ENCODE measurements at places on chromosomes 16 and 17. TPM values are rescaled to one million over a fixed set of nuclear protein-coding genes. Genes with fewer than 3 reads are reported as not detected.

RNF222 gene
- total RNA-seq = not detected

CACNB1 gene
- 19.2 TPM for total RNA-seq

WDR59 gene
- total RNA-seq = 134 TPM

RHBDF2 gene
- total RNA-seq = 21.5 TPM

KCNH4 gene
- total RNA-seq = 0.18 TPM

TBC1D3 gene
- not detected for total RNA-seq

ATXN7L3 gene
- 132 TPM for total RNA-seq

CCL14 gene
- total RNA-seq = not detected

MYOCD gene
- total RNA-seq = 13.0 TPM

PDP2 gene
- total RNA-seq = 16.7 TPM

HS3ST3B1 gene
- total RNA-seq = 9.8 TPM

NPIPB9 gene
- 3.6 TPM for total RNA-seq

CXCL16 gene
- 8.8 TPM for total RNA-seq

MRPL10 gene
- total RNA-seq = 45.6 TPM

PRSS33 gene
- total RNA-seq = not detected

TBC1D3C gene
- total RNA-seq = 0.18 TPM

TP53TG3B gene
- not detected for total RNA-seq

TRPV3 gene
- 3.6 TPM for total RNA-seq

NPIPB2 gene
- 26.8 TPM for total RNA-seq

CLUH gene
- total RNA-seq = 46.6 TPM

TNFRSF13B gene
- not detected for total RNA-seq

ABCC12 gene
- total RNA-seq = not detected

CYB5D1 gene
- total RNA-seq = 13.0 TPM

WFIKKN1 gene
- 0.84 TPM for total RNA-seq

ARSG gene
- 11.4 TPM for total RNA-seq

TMEM114 gene
- not detected for total RNA-seq

CACNG5 gene
- total RNA-seq = not detected

RDM1 gene
- 3.4 TPM for total RNA-seq

APOH gene
- not detected for total RNA-seq

MEOX1 gene
- total RNA-seq = 1.8 TPM

SLC4A1 gene
- not detected for total RNA-seq

TBC1D3K gene
- total RNA-seq = not detected

MYO15B gene
- total RNA-seq = 281 TPM

NPIPB13 gene
- 37.1 TPM for total RNA-seq

FBXW10 gene
- total RNA-seq = 0.16 TPM

BCO1 gene
- not detected for total RNA-seq

HNF1B gene
- total RNA-seq = 0.31 TPM

MPP3 gene
- total RNA-seq = 22.9 TPM

CTCF gene
- 60.5 TPM for total RNA-seq

CRYM gene
- total RNA-seq = 4.1 TPM

FDXR gene
- total RNA-seq = 23.0 TPM

CTRL gene
- total RNA-seq = 1.4 TPM

KRTAP4-1 gene
- not detected for total RNA-seq

KRTAP1-1 gene
- total RNA-seq = not detected

NACA2 gene
- not detected for total RNA-seq
